H9 (cell line): ENCODE measurements at places on chromosomes 3 and 15.
A peak's percentile ranks its signal among the peaks of the same experiment; 100 is the strongest.

GRCh38 chr15:52233405-52233804, 42.2 kb upstream of the GNB5 start:
- DNase-seq: no peak
- no peak overlapping the region for H3K4me3 ChIP-seq
- peaks cover 52% of the 10 kb centered on the region for H3K36me3 ChIP-seq
- no peak overlapping the region for H3K27ac ChIP-seq
- no peaks in the 10 kb centered on the region for H3K27me3 ChIP-seq

DNA sequence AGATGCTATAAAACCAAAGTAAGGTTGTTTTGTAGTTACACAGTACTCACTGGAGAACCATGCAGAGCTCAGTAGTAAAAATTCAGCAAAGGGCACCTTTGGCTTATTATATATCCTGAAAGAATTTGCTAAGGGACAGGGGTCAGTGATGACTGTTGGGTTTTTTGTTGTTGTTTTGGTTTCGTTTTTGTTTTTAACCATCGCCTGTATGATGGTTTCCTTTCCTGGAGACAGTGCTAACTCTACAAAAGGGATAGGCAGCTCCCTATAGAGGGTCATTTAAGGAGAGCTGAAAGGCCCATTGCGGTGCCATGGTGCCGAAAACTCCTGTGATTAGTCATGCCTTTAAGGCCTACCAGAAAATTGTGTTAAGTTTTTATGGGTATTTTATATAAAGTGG, 118.2 kb upstream of the GOLIM4 start:
- peaks cover 2% of the 10 kb centered on the region for H3K36me3 ChIP-seq
- no peaks in the 10 kb centered on the region for H3K27me3 ChIP-seq
- no peaks in the 10 kb centered on the region for H3K4me1 ChIP-seq

GRCh38 chr3:99933971-99934750, 116.5 kb downstream of the CMSS1 start:
- no peaks in the 10 kb centered on the region for H3K36me3 ChIP-seq
- peaks cover 9% of the 10 kb centered on the region; the same call in 1 of the 2 replicates for H3K4me1 ChIP-seq
- no peak overlapping the region for H3K4me3 ChIP-seq
- no peak for DNase-seq
- H3K27ac ChIP-seq: no peak overlapping the region
- H3K27me3 ChIP-seq: no peaks in the 10 kb centered on the region

GRCh38 chr3:114329823-114330222, 36.0 kb downstream of the TIGIT start:
- no peak for DNase-seq
- H3K27me3 ChIP-seq: no peaks in the 10 kb centered on the region
- no peaks in the 10 kb centered on the region; the same call in 1 of the 2 replicates for H3K4me1 ChIP-seq
- H3K36me3 ChIP-seq: no peaks in the 10 kb centered on the region
- H3K27ac ChIP-seq: no peak overlapping the region

DNA sequence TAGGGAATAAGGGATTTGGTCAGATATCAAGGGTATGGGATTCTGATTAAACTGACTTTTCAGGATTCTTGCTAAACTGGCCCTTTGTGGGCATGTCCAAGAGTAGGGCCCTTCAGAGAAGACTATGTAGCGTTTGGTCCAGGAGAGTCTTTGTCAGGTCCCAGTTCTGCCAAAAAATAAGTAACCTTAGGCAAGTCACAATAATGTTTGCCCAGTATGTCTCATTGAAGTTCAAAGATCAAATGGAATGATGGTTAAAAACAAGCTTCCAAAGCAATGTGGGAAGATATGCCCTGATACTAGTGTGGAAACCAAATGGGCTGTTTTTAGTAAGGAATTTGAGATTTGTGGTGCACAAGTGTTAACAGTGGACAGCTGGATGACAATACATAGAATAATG, 454.4 kb downstream of the WDR72 start:
- no peak overlapping the region for H3K27ac ChIP-seq
- no peak for DNase-seq
- no peaks in the 10 kb centered on the region for H3K36me3 ChIP-seq
- no peaks in the 10 kb centered on the region for H3K27me3 ChIP-seq
- peaks cover 3% of the 10 kb centered on the region; the same call in 1 of the 2 replicates for H3K4me1 ChIP-seq

DNA sequence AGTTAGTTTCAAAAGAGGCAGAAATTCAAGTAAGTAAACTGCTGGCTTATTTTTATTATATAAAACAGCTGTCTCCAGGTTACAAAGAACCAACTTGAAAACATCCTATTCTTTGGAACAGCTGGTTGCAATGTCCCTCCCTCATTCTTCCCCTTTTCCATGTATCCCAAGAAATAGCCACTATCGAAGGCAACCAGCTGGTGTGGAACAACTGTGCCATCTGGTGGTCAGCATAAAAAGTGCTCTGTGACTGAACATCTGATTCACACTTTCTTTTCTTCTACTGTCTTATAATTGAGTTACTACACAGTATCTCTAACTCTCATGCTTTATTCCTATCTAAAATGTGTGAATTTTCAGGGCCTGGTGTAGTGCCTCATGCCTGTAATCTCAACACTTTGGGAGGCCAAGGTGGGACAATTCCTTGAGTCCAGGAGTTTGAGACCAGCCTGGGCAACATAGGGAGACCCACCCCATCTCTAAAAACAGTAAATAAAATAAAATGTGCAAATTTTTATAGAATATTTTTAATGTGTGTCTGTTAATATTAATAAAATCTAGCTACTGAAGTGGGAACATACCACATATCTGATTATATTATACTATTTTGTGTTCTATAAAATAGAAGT, 9.6 kb downstream of the OSBPL11 start:
- peaks cover 7% of the 10 kb centered on the region; the same call in 1 of the 2 replicates for H3K36me3 ChIP-seq
- no peaks in the 10 kb centered on the region for H3K27me3 ChIP-seq
- no peaks in the 10 kb centered on the region for H3K4me1 ChIP-seq
- H3K4me3 ChIP-seq: no peak overlapping the region
- peak; percentile 61 for DNase-seq

DNA sequence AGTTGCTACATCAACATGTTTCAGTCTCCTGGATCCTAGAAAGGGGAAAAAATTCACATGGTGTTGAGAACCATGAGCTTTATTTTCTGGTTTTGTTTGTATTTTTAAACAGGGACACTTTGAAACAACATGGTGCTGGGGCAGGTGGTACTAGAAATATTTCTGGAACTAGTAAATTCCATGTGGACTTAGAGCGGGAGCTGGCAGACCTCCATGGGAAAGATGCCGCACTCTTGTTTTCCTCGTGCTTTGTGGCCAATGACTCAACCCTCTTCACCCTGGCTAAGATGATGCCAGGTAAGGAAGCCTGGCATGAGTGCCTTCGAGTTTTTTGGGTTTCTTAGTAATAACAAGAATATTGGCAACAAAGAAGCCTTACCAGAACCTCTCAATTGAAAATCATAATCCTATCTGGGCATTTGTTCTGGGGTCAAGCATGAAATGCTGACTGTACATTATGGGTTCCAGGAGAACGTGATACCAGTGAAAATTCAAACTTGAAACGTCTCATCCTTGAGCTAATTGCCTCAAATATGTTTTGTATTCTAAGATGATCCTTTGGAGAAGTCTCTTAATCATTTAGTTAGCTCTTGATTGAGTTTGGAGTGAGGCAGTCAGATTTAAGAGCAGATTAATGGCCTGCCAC, 7.9 kb downstream of the ALAS1 start:
- H3K4me1 ChIP-seq: no peaks in the 10 kb centered on the region
- H3K27ac ChIP-seq: no peak overlapping the region
- no peak overlapping the region for H3K4me3 ChIP-seq
- peaks cover 97% of the 10 kb centered on the region for H3K36me3 ChIP-seq
- DNase-seq: no peak
- no peaks in the 10 kb centered on the region for H3K27me3 ChIP-seq

DNA sequence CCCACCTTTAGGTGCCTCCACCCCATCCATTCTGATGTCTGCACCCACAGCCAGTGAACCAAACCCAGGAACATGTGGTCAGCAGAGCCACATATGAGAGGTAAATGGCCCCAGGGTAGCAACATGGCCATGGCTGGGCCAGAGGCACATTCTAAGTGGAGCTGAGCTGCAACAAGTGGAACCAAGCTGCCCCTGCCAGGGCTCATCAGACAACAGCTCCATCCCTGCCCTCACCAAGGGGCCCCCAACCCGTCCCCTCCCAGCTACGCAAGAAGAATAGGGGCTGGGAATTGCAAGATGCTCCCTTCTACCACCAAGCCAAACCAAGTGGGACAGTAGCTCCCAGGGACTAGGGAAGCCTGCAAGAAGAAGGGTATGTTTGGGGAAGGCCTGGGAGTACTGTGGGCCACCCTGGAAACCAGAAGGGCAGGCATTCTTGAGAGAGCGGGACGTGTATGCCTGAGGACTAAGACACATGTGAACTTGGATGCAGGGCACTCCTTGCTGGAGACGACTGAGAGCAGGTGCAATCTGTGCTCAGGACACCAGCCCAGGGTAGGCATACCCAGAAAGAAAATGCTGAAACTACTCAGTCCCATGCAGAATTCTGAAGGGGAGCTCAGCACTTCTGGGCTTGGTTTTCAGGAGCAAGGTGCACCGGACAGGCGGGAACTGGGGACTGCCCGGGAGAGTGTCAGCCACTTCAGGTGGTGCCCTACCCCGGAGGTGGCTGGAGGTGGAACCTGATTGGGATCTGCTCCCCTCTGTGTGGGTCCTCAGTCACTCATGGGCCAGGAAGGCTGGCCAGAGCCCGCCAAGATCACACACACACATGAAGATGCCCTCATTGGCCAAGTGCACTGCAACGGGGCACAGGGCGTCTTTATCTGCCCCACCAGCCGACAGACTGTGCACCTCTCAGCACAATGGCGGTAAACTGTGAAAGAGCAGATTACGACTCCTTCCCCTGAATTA, 9.5 kb downstream of the MYL3 start:
- no peaks in the 10 kb centered on the region for H3K36me3 ChIP-seq
- no peak overlapping the region for H3K27ac ChIP-seq
- H3K4me3 ChIP-seq: no peak overlapping the region
- DNase-seq: no peak

DNA sequence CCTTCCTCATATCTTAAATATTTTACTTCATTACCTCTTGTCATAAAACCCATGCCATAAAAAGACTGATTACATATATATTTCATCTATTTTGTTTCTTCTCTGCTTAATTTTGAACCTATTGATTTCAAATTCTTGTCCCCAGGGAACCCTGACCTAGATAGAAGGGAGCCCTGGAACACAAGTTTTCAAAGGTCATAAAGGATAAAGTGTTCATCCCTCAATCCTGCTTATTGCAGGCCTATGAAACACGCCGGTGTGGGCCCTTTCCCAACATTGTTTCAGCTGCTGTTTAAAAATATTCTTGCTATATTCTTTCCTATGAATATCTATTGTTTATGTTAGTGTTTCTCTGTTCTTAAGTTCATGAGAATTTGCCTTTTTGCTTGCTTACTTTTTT, 1389.5 kb upstream of the GBE1 start:
- no peaks in the 10 kb centered on the region for H3K36me3 ChIP-seq
- H3K4me3 ChIP-seq: no peak overlapping the region
- no peaks in the 10 kb centered on the region for H3K4me1 ChIP-seq
- no peak overlapping the region for H3K27ac ChIP-seq

DNA sequence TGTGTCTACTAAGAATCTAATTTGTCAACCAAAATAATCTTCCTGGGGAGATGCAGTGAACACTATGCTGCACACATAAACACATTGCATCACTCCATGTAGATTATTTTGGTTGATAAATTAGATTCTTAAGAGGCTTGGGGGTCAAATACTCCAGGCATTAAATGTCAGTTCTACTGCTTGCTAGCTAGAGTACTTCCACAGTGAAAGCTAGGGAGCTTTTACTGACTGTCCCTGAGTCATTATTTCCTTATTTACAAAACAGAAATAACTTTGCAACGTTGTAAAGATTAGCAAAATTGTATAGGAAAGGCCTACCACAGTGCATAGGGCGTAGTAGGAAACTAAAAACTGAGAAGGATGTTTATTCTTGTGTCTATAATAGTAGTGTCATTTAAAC, 12.9 kb upstream of the TMC3 start:
- DNase-seq: no peak
- no peaks in the 10 kb centered on the region for H3K27me3 ChIP-seq
- no peak overlapping the region for H3K27ac ChIP-seq
- no peak overlapping the region for H3K4me3 ChIP-seq
- H3K4me1 ChIP-seq: no peaks in the 10 kb centered on the region

DNA sequence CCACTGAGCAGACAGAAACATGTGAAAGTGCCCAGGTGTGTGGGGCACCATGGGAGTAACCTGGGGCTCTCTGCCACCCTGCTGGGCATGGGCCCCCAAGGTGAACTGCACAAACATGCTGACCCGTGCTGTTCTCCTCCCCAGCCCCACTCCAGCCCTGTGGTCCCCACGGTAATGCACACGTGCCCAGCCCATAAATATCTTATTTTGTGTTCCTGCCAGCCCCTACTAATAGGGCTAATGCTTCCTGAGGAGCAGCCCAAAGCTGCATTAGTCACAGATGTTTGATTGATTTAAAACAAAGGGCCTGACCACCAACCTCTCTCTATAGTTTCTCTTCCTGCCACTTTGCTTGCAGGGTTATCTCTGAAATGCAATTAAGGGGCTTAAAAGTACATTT, 95.4 kb downstream of the ABHD5 start:
- no peak overlapping the region for H3K4me3 ChIP-seq
- no peaks in the 10 kb centered on the region for H3K36me3 ChIP-seq
- DNase-seq: no peak
- H3K4me1 ChIP-seq: no peaks in the 10 kb centered on the region
- H3K27me3 ChIP-seq: no peaks in the 10 kb centered on the region

DNA sequence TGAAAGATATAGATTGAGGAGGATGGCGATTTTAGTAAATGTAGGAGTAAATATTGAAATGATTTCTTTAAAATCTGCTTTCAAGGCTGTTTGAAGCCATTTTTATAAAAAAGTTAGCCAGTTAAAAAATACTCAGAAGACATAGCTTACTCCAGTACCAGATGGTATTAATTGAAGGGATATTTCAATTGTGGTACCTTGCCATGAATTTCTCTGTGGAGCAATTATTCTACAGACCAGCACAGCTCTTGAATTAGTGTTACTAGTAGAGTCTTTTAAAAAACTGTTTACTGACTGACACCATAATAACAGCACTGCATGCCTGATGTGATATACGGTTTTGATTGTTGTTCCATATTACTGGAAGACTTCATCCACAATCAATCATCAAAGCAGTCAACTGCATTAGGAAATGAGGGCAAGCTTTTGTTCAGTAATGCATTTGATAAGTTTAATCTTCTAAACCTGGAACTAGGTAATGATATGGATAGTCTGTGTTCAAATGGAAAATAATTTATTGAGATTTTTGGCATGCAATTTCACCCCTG, 106.4 kb downstream of the MFSD1 start:
- DNase-seq: no peak
- no peaks in the 10 kb centered on the region; the same call in 1 of the 2 replicates for H3K4me1 ChIP-seq
- no peaks in the 10 kb centered on the region for H3K27me3 ChIP-seq
- no peaks in the 10 kb centered on the region for H3K36me3 ChIP-seq
- no peak overlapping the region for H3K27ac ChIP-seq
- H3K4me3 ChIP-seq: no peak overlapping the region

GRCh38 chr3:52696830-52697631, 8.6 kb downstream of the GLT8D1 start:
- no peak overlapping the region for H3K27ac ChIP-seq
- H3K36me3 ChIP-seq: peaks cover 50% of the 10 kb centered on the region
- H3K27me3 ChIP-seq: no peaks in the 10 kb centered on the region
- DNase-seq: no peak

GRCh38 chr3:42961633-42962032, 17.5 kb upstream of the GASK1A start:
- no peaks in the 10 kb centered on the region for H3K4me1 ChIP-seq
- no peaks in the 10 kb centered on the region for H3K36me3 ChIP-seq
- no peak overlapping the region for H3K4me3 ChIP-seq
- no peak overlapping the region for H3K27ac ChIP-seq
- no peaks in the 10 kb centered on the region for H3K27me3 ChIP-seq
